ENCODE measurements at places on chromosomes 13 and 19.

- no peak for DNase-seq
Observed at GRCh38 chr19:30309176-30309575, 63.0 kb upstream of the ZNF536 start.

DNA sequence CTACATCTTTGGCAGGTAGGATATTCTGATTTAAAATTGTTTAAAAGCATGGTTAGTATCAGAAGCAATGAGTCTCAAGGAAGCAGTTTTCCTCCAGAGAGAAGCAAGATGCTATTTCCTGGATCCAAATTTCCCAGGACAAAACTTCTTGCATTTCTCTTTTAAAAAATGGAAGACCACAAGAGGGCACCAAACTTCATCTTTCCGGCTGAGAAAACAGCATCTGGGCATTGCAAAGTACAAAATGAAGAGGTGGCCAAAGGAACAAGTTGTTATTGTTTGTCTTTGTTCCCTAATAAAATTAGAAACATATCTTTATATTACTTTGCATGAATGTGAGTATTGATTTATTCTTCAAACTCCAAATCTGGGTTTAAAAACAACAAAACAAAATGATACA lies 60.0 kb upstream of the LRCH1 start:
- DNase-seq: no peak

GRCh38 chr19:41959056-41960053 lies at the start of gene RABAC1:
RABAC1 (minus strand) TSS chr19:41959321; CDS start chr19:41959292, 29 bp downstream.
- DNase-seq: peak; percentile 94

GRCh38 chr19:47741544-47742140 lies 3.7 kb upstream of the NOP53 start:
- DNase-seq: no peak

DNA sequence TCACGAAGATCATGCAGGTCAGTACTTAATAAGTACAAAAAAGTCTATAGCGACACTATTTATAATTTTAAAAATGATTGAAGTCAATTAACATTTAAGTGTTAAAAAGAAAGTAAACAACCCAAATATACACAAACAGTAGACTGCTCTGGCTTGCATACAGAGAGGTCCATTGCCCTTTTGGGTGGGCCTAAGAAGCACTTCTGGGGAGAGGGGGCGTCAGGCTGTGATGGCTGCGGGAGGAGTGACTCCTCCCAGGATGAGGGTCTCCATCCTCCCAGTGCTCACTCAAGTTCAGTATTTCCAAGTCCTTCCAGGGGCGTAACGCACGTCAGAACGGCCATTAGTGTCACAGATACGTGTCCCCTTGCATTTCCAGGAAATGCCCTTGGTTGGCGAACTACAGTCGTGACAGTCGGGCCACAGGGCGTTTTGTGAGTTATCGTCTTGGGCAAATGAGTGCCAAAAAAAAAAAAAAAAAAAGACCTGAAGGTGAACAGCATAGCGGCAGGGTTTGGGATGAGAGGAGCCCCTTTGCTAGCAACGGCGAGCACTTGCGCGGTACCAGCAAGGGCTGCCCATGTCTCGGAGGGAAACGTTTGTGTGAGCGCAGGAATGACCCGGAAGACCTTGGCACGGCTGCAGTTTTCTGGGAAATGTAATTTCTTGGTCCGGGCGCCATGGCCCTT lies at the start of gene SCGB2B2:
SCGB2B2 (minus strand) TSS at position 463 of the 689 bp plus-strand sequence. CDS start 82,596 bp downstream, outside the sequence.
- DNase-seq: peak; percentile 91
